Activated CD4-positive, alpha-beta memory T cell treated with anti-CD3 and anti-CD28 coated beads, Interleukin-2, amount 10 ng/mL, durations not matched to agents 7 days and 5 days (primary cell): ENCODE measurements at places on chromosomes 11 and 22.

DNA sequence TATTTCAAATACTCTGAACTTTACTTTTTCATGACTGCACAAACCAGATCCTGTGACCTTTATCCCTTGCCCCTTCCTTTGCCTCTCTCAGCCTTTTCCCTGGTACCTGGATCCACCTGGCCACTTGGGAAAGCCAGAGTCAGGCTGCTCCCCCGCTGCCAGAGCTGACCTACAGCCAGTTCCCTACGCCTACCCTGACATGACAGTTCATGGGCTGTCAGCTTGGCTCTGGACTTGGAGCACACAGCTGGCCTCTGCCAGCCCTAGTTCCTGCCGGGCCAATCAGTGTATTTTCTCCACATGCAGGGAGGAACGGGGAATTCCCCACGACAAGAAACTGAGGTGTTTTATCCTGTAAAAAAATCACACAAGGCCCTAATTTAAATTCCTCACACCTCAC, 382.6 kb downstream of the INSC start:
- no peak for DNase-seq

DNA sequence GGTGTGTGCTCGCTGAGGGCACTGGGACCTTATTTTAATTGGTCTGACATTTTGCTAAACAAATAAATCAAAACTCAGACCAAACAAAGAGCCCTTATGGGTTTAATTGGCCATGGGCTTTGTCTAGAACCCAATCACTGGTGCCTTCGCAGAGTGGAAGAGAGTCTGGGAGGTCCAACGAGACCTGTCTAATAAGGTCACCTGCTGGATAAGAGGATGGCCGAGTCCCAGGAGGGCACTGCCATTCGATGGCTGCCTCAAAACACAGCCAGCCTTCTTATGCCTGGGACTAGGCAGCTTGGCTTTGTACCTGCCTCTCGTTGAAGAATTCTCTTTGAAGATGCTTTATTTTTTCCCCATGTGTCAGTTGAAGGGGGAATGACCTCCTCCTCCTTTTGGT, 171.1 kb downstream of the CEP164 start:
- DNase-seq: no peak

DNA sequence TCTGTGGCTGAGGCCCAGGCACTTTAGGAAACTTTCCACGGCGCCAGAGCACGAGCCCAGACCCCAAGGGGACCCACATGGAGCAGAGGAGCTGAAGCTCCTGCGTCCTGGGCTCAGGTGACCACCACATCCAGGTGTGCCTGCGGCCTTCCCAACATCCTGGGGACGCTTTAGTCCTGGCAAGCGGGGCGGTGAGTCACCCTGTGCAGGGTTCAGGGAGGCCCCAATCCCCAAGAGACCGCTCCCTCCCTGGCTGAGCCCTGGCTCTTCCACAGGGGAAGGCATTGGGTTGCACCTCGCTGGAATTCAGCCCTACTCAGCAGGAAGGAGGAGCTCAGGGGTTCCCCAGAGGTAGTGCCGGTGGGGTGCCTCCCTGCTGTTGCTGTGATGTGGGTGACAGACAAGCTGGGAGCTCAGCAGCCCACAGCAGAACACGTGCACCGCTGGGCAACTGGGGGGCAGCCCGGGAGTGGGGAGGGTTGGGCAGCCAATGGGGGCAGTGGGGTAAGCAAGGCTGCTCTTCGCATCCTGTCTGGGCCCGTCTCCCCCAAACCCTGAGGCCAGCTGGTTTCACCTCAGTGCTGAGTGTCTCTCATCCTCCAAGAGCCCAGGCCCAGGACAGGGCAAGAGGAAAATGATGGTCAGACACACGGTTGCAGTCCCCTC, 802.8 kb downstream of the BRD1 start:
- no peak for DNase-seq

- DNase-seq: no peak
These were observed 46.2 kb downstream of the DEPDC5 start for GRCh38 chr22:31800065-31800464.

GRCh38 chr11:18468961-18469360, 13.3 kb downstream of the LDHAL6A start:
- DNase-seq: no peak

- no peak for DNase-seq
These were observed 115.2 kb upstream of the SORL1-AS1 start for GRCh38 chr11:121567995-121568394.

DNA sequence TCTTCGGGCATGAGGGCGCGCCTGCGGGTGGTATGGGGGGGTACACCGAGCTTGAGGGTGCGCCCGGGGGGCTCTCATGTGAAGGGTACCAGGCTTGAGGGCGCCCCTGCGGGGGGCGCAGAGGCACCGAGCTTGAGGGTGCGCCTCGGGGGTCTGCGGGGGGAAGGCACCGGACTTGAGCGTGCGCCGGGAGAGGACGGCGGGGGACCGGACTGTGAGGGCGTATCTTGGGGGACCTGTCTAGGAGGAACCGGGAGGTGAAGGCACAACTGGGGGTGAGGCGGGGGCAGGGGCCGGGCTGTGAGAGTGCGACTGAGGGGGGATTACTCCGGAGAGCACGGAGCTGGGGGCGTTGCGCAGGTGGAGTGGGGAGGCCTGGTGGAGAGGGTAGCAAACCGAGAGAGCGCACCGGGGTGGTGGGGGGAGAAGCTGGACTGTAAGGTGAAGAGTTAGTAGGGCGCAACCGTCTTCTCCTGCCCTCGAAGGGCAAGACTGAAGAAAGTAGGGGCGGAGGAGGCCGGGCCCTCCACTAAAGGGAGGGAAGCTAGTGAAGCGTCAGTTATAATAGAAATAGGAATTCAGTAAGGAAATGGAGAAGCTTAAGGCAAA, 1.1 kb upstream of the DDX6 start:
- DNase-seq: peak; percentile 41

- no peak for DNase-seq
These were observed 480 bp upstream of the MTMR2 start for GRCh38 chr11:95924414-95924760.

GRCh38 chr11:69353696-69354544, 60.0 kb downstream of the MYEOV start:
- DNase-seq: peak; percentile 15

GRCh38 chr11:30406978-30407762, 84.3 kb downstream of the ARL14EP start:
- DNase-seq: no peak

GRCh38 chr22:49755631-49756001, 72.1 kb downstream of the BRD1 start:
- no peak for DNase-seq

DNA sequence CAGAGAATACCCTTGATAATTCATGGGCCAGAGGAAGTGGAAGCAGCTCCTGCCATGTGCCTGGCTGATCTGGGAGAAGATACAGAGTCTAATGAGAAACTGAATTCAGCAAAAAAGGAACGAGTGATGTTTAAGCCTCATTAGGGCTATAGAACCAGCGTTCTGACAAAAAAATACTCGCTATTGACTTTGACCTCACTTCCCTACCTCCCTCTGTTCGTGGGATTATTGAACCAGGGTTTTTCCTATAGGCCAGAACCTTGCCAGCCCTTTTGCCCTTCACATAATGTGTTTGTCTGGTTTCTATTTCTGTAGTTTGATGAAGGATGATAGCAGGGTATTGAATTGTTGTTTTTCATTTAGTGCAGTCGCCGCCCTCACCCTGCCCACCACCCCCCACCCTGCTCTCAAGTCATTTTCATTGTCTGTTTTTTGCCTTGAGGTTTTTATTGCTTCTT, 7.6 kb upstream of the RBFOX2 start:
- DNase-seq: no peak

DNA sequence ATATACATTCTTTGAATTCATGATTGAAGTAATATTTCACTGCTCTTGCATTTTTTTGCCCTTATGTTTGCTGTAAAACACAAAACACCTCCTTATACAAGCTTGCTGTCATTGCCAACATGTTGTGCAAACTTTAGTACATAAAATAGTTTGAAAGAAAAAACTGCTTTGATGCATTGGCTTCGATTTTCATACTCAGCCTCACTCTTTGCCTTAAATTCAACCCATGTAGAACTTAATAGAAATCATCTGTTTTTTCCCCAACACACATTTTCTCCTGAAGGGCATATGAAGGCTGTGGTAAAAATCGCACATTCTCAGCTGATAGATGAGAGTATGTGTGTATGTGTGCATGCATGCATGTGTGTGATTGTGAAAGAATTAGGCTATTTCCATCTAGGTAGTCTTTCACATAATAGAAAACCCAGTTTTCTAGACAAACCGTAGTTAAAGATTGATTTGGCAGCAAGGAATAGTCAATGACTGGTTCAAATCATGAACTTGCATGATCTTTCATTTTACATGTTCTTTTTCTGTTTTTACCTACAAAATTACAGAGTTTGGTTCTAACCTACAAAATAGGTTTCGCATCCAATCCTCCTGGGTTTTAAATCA, 72.8 kb upstream of the MTMR2 start:
- DNase-seq: no peak

DNA sequence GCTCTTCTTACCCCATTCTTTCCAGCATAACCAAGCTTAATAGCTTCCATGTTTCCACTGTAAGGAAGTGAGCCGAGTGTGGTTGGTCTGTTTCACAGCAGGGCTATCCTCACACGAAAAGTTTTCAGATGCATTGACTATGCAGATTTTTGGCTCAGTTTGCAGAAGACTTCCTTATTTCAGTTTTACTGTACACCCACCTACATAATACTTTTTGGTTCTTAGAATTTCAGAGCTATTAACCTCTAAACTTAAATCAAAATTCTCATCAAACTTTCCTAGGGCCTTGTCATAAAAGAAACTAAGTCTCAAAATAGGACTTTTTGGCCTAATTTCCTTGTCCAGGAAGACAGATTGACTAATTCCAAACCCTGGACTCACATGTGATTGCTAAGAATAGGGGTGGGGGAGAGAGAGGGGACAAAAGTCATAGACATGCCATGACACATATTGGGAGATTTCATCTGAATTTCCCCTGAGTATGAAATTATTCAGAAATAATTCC, 7.3 kb upstream of the EHF start:
- no peak for DNase-seq

DNA sequence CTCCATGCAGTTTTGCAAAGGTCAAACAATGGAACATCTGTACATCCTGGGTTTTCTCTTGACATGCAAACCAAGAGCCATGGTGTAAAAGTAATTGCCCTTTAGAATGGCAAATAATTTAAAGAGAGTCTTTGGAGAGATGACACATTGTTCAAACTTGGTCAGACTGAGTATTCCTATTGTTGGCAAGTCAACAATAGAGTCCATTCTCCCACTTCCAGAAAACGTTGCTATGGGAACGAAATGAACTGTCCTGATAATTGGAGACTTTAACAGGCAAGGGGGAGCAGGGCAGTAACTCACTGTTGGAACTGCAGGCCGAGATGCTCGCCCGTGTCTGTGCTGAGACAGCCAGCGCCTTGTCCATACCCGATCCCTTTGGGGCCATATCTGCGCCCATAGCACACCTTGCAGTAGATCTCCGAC, 13.9 kb downstream of the CSRP3 start:
- DNase-seq: no peak

- DNase-seq: no peak
These were observed 25.0 kb upstream of the PHF21B start for GRCh38 chr22:45034821-45035220.

DNA sequence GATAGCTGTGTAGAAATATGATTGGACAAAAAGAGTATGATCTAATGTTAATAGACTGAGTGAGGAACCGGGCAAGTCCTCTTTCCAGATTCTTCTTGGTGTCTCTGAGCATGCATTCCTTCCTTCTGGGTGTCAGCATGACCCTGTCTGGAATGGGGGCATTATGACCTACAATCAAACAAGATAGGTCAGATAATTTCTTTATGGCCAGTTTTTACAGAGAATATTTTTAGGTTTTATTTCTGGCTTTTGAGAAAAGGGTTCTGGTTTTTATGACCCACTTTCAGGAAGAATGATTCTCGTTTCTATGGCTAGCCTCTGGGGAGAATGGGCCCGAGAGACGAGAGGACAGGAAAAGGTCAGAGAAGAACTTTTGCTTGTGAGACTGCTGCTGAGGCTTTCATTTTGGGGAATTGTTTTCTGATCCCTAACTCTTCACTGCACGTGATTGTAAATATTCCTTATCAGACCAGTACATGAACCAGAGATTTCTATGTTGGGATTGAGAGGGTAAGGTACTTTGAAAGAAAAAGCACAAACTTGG, 383.8 kb downstream of the AASDHPPT start:
- DNase-seq: no peak

DNA sequence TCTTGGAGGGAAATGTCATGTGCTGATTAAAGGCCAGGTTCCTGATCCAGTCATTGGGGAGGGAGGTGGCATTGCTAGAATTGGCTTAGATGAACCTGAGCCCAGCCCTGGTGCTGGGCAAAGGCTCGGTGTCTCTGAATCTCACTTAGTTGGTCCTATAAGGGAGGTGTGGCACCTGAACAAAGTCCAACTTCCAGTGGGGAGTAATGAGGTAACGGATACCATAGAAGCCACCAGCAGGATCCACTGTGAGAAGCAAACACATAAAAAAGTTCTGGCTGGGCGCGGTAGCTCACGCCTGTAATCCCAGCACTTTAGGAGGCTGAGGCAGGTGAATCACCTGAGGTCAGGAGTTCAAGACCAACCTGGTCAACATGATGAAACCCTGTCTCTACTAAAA, 26.6 kb downstream of the PRDM11 start:
- DNase-seq: no peak

- DNase-seq: no peak
These were observed 19.4 kb upstream of the TMPRSS4 start for GRCh38 chr11:118057251-118058145.

DNA sequence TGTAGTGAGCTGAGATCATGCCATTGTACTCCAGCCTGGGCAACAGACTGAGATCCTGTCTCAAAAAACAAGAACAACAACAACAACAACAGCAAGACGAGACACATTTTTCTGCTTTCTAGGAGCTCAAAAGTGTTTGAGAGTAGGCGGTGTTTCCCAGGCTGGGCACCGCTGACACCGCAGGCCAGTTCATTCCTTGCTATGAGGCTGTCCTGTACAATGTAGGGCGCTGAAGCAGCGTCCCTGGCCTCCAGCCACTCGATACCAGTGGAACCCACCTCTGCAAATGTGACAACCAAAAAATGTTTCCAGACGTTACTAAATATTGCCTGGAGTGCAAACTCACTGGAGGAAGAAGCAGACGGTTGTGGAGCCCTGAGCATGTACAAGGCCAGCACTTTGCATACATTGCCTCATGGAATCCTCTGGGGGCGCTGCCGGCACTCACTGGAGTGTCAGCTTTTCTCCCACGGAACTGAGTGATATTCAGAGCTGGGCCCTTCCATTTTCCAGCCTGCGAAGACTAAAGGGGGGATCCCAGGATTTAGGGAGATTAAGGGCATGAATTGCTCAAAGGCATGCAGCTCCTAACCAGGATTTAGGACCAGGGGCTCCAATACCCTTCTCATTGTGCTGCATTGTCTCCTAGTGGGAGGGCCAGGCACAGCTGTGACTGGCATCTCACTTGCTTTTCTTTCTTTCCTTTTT, 5.8 kb upstream of the MIEF1 start:
- DNase-seq: peak; percentile 63
